Foreskin melanocyte (primary cell): ENCODE measurements at places on chromosomes 16 and 17.
A peak's percentile ranks its signal among the peaks of the same experiment; 100 is the strongest.

DNA sequence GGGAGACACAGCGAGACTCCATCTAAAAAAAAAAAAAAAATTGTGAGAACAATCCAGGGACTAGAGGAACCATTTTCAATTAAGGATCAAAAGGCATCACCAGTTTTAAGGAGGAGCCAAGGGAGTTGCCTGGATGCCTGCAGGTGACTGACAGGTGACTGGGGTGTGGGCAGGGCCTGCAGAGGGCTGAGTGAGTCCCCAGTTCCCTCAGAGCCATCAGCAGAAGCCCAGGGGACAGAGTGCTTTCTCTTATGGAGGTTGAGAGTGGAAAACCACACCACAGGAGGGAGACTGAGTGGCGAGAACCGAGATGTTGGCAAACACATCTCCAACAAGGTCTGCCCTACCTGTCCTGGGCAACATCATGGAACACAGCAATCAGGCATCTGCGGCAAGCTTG, 27.1 kb upstream of the CREBBP start:
- no peak for DNase-seq

- DNase-seq: no peak
These were observed 67.9 kb downstream of the HIC1 start for GRCh38 chr17:2122641-2123302.

DNA sequence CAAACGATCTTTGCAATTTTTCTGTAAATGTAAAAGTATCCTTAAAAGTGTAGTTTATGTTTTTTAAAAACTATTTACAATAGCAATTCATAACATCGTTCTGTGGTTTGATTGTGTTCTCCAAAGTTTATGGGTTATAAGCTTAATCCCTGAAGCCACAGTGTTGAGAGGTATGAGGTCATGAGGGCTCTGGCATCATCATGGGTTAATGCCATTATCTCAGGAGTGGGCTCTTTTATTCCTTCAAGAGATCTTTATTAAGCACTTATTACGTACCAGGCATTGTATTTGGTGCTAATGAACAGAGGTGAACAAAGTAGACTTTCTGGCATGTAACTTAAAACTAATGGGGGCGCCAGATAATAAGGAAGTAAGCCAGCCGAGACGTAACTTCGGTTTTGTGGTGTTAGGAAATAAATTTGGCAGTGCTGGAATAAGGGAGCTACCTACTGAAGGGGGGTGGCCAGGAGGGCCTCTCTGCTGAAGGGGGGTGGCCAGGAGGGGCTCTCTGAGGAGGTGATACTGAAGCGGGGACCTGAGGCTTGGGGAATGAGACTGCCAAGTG, 158.1 kb downstream of the VPS53 start:
- DNase-seq: no peak

- DNase-seq: no peak
These were observed 26.8 kb downstream of the GINS2 start for GRCh38 chr16:85661740-85662481.

DNA sequence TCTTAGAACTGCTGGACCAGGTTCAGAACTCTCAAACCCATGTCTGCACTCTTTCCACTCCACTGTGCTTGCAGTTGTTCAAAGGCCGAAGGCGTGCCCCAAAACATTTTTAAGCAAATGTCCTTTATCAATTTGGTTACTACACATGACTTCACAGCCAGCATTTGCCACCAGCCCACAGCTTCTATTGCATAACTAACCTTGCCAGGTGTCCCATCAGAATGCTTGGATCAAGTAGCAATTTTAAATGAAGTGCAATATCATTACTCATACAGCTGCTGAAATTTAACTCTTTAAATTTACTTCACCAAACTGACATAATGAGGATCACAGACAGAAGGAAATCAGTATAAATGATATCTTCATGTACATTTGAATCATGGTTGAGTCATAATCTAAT, 29.8 kb upstream of the HS3ST3A1 start:
- no peak for DNase-seq

DNA sequence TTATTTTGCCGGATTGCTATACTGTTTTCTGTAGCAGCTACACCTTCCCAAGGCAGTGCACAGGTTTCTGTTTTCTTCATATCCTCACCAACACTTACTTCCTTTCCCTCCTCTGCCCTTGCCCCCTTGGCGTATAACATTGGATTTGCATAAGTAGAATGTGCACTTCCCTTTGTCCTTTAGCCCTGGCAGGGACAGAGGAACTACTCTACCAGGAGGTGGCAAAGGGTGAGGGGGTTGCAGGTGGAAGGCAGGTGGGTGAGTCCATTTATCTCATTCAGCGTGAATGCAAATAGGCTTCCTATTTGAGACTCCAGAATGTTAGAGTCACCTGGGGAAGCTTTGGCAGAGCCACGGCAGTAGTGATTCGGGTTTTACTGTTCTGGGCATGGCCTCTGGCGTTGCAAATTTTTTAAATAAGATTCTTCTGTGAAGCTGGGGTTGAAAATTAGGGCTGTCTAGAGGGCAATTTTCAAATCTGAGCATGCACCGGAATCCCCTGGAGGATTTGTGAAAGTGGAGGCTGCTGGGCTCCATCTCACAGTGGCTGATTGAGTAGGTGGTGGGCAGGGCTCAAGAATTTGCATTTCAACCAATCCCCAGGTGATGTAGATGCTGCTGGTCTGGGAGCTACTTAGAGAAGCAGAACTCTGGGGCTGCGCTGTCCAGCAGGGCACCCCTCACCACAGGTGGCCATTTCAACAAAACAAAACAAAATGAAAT, 84.7 kb downstream of the PLCG2 start:
- no peak for DNase-seq

DNA sequence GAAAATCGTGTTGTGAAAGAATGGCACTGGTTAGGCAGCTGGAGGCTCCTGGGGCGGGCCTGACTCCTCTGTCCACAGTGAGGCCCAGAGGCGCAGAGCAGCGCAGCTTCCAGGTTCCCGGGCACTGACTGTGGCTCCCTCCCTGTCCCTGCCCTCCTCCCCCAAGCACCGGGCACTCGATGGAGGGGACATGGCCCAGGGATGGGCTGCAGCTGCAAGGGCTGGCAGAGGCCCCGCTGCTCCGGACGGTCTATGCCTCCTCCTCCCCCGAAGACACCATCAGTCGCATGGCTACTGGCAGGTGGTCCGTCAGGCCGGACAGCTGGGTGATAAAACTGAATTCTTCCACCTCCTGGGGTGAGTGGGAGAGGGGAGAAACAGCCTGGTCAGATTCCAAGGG, 50.1 kb downstream of the PRMT7 start:
- no peak for DNase-seq

- DNase-seq: no peak
These were observed 1093.2 kb upstream of the EEF2KMT start for GRCh38 chr16:6190776-6191175.

GRCh38 chr17:65368341-65368740, 193.1 kb downstream of the AXIN2 start:
- DNase-seq: no peak

- no peak for DNase-seq
These were observed 453.2 kb upstream of the SOX9 start for GRCh38 chr17:71667661-71668060.

- no peak for DNase-seq
These were observed 57.0 kb downstream of the SHISA9 start for GRCh38 chr16:12958366-12958765.

GRCh38 chr16:68041783-68042182, 18.7 kb downstream of the DUS2 start:
- no peak for DNase-seq

DNA sequence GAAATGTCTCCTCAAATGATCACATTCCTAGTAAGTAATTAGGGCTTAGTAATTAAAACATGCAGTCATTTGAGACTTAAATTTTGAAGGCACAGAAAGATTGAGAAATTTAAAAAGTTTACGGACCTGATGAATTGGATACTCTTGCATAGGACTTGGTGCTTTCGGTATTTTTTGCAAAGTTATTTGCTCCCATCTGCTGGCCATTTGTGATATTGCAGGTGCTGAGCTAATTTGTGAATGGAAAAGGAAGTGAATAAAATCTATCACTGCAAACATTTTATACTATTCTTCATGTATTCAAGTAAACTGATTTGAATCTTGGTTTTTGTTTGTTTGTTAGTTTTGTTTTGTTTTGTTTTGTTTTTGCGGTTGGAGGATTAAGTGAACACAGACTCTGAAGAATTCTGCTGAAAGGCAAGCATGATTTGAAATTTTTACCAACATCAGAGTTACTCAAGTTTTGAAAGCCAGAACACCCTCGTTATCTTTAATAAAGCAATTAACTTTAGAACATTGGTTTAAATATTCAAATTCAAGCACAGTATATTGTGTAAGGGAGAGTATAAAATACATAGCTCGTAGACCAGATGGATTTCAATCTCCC, 689.5 kb upstream of the RBFOX1 start:
- peak; percentile 49 for DNase-seq

GRCh38 chr17:79937391-79938335, 98.0 kb downstream of the TBC1D16 start:
- DNase-seq: no peak

DNA sequence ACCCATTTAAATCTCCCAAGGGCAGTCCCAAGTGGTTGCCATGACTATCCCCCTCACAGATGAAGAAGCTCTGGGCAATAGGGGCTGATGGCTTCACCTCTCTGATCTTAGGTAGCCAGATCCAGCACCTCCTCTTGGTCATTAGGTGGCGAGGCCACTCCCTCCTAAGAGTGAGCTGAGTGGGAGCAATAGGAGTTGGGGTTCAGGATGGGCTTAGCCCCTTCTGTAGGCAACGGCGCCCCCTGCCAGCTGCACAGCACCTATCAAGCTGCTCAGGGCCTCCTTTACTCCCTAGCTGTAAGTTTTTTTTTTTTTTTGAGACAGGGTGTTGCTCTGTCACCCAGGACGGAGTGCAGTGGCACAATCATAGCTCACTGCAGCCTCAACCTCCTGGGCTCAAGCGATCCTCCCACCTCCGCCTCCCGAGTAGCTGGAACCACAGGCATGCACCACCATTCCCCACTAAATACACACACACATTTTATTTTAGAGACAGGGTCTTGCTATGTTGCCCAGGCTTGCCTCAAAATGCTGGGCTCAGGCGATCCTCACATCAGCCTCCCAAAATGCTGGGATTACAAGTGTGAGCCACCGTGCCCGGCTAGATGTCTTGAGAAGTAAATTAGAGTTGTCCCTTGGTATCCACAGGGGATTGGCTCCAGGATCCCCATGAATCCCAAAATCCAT, 3.5 kb upstream of the RRAD start:
- no peak for DNase-seq

GRCh38 chr16:15972046-15972868, 22.8 kb downstream of the ABCC1 start:
- DNase-seq: no peak

DNA sequence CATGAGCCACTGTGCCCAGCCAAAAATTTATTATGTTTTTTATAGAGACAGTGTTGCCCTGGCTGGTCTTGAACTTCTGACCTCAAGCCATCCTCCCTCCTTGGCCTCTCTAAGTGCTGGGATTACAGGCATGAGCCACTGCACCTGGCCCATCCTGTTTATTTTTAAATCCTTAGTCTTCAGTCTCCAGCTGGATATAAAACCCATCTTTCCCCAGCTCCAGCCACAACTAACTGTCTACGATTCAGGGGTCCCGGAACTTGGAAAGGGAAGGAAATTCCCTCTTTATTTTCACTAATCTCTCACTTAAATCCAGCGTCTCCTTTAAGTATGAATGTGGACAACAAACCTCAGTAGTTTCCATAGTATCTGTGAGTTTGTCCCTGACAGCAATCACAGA, 62.2 kb downstream of the IQCK start:
- no peak for DNase-seq

- DNase-seq: peak; percentile 16
These were observed 4.4 kb downstream of the GGA2 start for GRCh38 chr16:23505671-23506605.
